ENCODE measurements at places on chromosomes 7 and 10.

- no peak for DNase-seq
Measured at GRCh38 chr10:97780841-97781617, 9.2 kb upstream of the SFRP5 start.

GRCh38 chr10:117137911-117138642 is at the start of gene VAX1:
Gene VAX1, minus strand, starts transcription at chr10:117138270. Its CDS starts 214 bp downstream, at chr10:117138056.
- no peak for DNase-seq

DNA sequence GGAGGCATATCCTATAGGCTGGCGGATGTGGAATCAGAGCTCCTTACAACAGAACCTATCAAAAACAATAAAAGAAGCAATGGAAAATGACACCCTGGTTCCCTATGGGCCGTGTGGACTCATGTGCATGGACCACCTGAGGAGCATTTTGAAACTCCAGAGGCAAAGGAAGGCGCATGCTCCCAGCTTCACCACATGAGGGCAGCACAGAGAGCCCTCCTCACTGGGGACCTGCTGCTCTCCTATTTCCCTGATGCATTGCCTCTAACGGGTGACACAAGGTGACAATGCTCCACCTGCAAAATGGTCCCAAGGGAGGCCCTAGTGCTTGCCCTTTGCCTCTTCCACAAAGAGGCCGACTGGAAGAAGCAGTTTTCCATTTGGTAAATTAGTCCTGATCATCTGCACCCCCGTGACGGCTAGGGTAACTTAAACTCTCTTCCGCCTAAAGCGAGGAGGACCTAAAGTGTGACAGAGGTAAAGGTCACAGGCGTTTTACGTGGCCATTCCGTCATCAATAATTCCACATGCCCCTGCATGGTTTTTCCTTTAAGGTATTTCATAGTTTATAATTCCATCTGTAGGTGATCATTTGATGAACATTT is 67.7 kb downstream of the GPAM start:
- peak; percentile 12 for DNase-seq

DNA sequence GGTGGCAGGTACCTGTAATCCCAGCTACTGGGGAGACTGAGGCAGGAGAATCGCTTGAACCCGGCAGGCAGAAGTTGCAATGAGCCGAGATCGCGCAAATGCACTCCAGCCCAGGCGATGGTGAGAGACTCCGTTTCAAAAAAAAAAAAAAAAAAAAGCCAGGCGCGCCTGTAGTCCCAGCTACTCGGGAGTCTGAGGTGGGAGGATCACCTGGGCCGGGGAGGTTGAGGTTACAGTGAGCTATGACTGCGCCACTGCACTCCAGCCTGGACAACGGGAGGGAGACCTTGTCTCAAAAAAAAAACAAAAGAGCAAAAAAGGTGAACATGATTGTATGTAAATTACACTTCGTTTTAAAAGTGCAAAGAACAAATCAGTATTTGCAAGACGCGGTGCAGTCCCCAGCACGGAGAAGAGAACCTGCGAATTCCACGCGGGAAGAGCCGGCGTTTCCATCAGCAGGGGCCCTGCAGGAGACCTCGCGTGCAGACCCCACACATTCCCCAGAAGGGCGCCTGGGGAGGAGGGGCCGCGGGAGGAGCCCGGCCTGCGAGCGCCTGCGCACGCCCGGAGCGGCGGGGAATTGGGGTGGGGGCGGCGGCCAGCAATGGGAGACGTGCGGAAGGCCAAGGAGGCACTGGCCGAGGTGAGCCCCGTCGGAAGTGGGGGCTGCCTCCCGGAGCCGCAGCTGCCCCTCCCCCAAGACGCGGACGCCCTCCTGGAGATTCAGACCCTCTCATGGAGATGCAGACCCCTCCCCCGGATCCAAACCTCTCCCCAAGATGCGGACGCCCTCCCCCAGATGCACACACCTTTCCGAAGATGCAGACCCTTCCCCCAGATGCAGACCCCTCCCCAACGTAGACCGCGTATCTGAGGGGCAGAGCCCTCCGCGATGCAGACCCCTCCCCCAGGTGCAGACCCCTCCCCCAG is 16.7 kb upstream of the SUN1 start:
- DNase-seq, result no peak

- no peak for DNase-seq
Measured at GRCh38 chr10:126123466-126123865, 227.1 kb downstream of the FANK1 start.

DNA sequence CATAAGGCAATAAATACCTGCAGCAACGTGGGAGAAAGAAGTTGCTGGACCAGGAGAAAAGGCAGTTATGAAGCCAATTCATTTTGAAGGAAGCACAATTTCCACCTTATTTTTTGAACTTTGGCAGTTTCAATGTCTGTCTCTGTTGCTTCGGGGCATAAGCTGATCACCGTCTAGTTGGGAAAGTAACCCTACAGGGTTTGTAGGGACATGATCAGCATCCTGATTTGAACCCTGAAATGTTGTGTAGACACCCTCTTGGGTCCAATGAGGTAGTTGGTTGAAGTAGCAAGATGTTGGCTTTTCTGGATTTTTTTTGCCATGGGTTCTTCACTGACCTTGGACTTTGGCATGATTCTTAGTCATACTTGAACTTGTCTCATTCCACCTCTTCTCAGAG is 13.0 kb downstream of the DUSP5 start:
- no peak for DNase-seq

DNA sequence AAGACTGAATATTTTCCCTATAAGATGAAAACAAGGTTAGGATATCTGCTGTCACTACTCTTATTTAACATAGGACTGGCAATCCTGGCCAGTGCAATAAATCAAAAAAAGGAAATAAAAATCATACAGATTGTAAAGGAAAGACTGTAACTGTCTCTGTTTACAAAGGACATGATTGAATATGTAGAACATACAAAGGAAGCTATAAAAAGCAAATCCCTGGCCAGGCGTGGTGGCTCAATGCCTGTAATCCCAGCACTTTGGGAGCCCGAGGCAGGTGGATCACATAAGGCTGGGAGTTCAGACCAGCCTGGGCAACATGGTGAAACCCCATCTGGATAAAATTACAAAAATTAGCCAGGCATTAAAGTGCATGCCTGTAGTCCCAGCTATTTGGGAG is 15.8 kb downstream of the ZNF485 start:
- no peak for DNase-seq

- no peak for DNase-seq
Measured at GRCh38 chr7:100489824-100490223, 6.1 kb downstream of the NYAP1 start.

GRCh38 chr10:74153123-74153522 is 2.1 kb downstream of the ADK start:
- DNase-seq, result no peak

GRCh38 chr7:112556633-112557032 is 75.8 kb downstream of the LSMEM1 start:
- no peak for DNase-seq

DNA sequence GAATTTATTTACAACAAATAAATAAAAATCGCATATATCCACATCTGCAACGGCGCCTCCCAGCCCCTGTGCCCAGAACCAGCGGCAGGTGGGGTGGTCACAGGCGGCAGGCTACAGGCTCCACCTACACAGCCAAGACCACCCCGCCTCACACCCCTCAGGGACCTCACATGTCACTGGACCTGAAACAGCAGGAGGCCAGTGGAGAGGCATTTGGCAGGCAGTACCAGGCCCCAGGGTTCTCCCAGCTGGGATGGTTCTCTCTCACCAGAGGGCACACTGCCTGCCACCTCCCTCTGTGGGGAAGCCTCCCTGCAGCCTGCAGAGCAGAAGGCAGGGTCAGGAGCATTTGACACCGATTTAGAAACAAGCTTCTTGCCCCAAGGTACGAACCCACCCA is 81.5 kb downstream of the MAD1L1 start:
- DNase-seq, result no peak

DNA sequence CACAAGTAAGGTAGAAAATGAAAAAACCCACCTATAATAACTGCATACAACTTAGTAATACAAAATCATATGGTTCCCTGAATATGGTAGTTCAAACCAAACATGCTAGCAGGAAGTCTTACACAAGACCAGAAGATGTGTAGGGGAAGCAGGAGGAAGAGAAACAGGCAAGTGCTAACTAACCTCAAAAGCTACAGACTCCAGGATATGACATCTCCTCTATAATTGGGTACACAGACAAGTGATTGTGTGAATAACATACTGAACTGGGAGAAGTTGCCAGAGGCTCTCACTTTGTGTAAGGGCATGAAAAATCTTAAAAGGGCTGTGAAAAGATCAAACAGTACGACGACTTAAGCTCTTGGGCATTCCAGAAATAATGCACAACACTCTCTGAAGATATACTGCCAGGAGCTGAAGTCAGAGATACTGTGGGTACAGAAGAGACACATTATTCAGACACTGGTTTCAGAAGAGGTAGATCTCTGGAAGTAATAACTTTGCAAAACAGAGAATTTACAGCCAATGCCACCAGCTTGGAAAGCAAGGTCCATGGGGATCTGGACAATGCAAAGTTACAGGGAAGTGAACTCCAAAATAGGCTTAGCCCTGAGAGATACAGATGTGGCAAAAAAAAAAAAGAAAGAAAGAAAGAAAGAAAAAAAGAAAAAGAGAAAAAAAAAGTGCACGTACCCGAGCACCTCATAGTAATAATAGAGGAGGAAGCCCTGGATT is 767.2 kb downstream of the TNS3 start:
- no peak for DNase-seq

DNA sequence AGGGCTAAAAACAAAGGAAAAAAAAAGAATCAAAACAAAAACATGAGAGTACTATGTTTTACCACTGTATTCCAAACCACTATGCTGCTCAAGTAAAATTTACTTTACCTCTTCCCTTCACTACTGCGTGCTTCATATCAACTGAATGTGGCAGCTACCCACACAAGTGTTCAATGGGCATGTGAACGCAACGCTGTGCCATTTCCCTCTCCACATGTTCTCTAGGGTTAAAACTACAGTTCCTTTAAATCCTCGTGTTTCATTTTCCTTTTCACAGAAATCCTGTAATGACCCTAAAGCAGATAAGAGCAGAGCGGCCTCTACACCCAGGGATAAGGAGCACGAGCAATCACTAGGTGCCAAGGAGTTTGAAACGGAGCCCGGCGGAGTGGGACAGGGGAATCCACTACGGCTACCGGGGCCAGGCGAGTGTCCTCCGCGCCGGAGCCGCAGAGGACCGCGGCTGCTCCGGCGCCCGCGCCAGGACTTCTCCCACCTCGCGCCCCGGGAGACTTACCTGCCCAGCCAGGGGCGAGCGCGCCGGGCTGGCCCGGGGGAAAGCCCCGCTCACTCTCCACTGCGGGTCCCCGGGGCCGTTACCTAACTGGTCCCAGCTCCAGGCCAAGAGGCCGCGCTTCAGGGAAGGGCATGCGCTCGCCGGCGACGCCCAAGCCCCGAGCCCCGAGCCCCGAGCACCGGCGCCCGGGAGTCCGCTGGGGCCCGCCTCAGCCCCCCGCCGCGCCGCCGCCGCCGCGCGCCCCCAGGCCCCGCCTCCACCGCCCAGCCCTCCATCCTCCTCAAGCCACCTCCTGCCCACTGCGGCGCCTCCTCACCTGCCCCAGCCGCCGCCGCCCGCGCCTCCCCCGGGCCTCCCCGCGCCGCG is 711 bp downstream of the NAMPT start:
- peak; percentile 37 for DNase-seq

DNA sequence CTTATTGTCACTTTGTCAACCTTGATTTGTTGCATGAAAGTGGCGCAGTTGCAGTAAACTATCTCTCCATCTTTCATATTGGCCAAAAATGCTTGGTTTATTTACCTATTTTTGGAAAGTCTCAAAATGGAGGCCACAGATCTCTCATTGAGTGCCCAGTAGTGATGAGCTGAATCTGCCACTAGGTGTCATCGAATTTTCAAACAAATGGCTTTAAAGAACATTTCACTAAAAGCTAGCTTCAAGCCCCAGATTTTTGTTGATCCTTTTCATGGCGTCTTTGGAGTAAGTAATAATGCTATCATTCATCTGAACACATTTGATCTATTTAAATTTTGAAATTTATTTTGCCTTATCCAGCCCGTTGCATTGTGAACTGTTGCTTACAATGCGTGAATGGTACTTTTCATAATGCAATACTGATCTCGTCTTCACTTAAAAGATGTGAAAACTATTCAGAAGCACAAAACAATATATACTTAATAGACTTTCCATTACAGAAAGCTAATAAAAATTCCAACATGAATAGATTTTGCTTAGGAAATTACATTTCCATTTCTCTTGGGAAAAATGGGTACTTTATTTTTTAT is 236.2 kb downstream of the DNAJB9 start:
- no peak for DNase-seq

- DNase-seq, result no peak
Measured at GRCh38 chr7:69457595-69458504, 140.4 kb upstream of the AUTS2 start.

DNA sequence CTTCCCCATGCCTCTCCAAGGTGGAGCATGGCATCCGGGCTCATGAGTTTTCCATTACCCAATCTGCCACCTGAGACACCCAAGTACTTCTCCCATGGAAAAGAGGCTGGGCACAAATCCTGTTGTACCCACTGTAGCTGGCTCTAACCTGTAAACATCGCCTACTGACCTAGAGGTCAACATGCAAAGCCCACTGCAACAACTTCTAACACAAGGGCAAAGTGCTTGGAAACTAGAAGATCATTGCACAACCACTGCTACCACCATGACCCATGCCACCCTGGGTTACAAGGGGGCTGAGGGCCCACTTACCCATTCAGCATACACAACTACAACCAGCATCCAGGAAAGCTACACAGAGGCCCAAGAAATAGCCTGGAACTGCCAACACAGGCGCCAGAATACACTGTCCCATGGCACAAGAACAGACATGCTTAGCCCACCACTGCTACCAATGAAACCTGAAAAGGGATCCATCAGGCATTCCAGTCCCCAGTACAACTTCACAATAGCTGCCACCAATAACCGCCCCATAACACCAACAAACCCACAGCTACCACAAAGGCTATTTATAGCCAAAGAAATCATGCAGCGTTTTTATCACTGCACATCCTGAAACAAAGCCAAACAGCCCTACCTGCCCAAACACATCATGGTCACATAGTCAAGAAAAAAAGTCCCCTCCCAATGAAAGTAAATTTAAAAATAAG is 63.4 kb downstream of the RNF32 start:
- no peak for DNase-seq

GRCh38 chr7:34755008-34755407 is 97.0 kb downstream of the NPSR1 start:
- no peak for DNase-seq

Data from activated T-cell treated with anti-CD3 and anti-CD28 coated beads for 1 hour (primary cell).